H1 (cell line): ENCODE measurements at places on chromosomes 12 and 14. TPM values are rescaled to one million over a fixed set of nuclear protein-coding genes. Genes with fewer than 3 reads are reported as not detected.

Gene TMEM63C
- 7.0 and 7.6 TPM in 2 replicates for total RNA-seq

Gene IL31
- total RNA-seq: not detected in 2 replicates

GRCh38 chr12:91920276-91920675 lies 225.4 kb downstream of the BTG1 start:
- no peak for DNase-seq
- no peaks in the 10 kb centered on the region for H3K27me3 ChIP-seq
- H3K27ac ChIP-seq: no peak overlapping the region
- no peaks in the 10 kb centered on the region for H3K4me1 ChIP-seq
- H3K36me3 ChIP-seq: no peaks in the 10 kb centered on the region
- H3K4me3 ChIP-seq: no peak overlapping the region

GRCh38 chr14:97544571-97544970 lies 747.4 kb downstream of the VRK1 start:
- H3K27me3 ChIP-seq: no peaks in the 10 kb centered on the region
- H3K4me1 ChIP-seq: no peaks in the 10 kb centered on the region
- no peak for DNase-seq
- H3K27ac ChIP-seq: no peak overlapping the region
- H3K4me3 ChIP-seq: no peak overlapping the region

- no peak for DNase-seq
- no peak overlapping the region for H3K4me3 ChIP-seq
- H3K36me3 ChIP-seq: no peaks in the 10 kb centered on the region
Observed at GRCh38 chr12:80059875-80060274, 39.5 kb upstream of the OTOGL start.

DNA sequence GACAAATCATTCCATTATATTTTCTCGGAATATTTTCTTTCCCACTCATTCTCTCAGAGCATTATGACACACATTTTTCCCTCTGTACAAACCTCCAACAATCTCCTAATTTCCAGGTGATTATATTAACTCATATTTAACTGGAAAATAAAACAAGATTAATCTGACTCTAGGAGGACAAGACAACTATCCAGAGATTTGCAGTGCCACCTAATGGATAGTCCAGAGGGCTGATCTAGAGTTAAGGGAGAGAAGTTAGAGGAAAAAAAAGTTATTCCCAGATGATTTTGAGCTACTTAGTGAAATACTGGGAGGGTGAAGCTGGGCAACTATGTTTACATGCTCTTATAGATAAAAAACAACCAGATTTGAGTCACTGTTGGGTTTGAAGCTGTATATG lies 161.7 kb downstream of the ALX1 start:
- H3K27me3 ChIP-seq: no peaks in the 10 kb centered on the region
- H3K4me3 ChIP-seq: no peak overlapping the region
- no peak for DNase-seq
- no peaks in the 10 kb centered on the region for H3K4me1 ChIP-seq
- H3K36me3 ChIP-seq: no peaks in the 10 kb centered on the region
